Iris pigment epithelial cell (primary cell): ENCODE measurements at places on chromosomes 6 and 20.
A peak's percentile ranks its signal among the peaks of the same experiment; 100 is the strongest.

DNA sequence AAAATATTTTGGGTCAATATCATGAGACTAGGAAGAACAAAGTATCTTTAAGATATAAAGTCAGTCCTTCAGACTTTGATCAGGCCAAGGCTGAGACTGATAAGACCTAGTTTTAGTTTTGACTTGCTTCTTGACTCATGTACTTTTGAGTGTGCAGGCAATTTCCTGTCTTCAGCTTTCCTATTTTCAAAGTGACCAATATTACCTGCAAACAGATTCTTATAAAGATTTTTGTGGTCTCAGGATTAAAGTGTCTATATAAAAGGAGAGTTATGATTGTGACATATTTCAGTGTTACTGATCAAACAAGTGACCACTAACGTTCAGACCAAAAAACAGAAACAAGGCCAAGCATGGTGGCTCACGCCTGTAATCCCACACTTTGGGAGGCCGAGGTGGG lies 36.0 kb upstream of the AKIRIN2 start:
- DNase-seq = no peak

DNA sequence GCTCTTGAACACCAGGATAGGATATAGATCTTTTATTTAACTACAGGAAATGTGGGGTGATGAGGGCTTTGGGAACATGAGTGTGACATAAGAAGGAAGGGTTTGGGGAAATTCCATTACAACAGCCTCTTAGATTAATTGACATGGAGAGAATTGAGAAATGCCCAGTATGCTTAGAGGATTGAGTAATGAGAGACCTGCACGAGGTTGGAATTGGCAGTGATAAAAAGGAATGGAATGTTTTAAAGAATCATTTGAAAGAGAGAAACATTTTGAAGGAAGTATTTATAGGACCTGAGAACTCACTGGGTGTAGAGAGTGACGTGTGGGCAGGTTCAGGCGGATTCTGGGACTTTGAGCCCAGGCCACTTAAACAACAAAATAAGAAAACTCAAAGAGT lies 227.0 kb downstream of the BMP2 start:
- peak; percentile 97 for DNase-seq

GRCh38 chr20:23142162-23143050 lies 56.3 kb upstream of the CD93 start:
- DNase-seq = no peak

GRCh38 chr6:105511639-105512038 lies 108.8 kb upstream of the PREP start:
- no peak for DNase-seq

DNA sequence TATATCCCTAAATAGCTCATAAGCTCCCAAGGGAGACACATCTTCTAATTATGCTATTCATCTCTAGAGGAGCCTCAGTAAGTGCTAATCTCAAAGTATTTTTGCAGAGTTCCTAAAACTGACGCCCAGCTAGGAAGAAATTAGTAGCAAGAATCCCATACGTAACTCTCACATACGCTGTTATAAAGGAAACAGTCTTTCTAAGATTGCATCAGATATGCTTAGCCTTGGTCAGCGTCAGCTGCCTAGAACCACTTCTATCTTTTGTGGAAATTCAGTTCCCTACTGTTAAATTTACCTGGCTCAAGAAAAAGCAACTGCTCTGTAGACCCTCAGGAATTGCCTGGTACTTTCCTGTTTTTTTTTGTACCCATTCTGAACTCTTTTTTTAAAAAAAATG lies 13.6 kb downstream of the RIPOR2 start:
- DNase-seq = no peak
